ENCODE measurements at places on chromosomes 1 and 21.
A peak's percentile ranks its signal among the peaks of the same experiment; 100 is the strongest.

- DNase-seq, result peak; percentile 11
Observed at GRCh38 chr1:2204415-2205190, 10.0 kb upstream of the FAAP20 start.

DNA sequence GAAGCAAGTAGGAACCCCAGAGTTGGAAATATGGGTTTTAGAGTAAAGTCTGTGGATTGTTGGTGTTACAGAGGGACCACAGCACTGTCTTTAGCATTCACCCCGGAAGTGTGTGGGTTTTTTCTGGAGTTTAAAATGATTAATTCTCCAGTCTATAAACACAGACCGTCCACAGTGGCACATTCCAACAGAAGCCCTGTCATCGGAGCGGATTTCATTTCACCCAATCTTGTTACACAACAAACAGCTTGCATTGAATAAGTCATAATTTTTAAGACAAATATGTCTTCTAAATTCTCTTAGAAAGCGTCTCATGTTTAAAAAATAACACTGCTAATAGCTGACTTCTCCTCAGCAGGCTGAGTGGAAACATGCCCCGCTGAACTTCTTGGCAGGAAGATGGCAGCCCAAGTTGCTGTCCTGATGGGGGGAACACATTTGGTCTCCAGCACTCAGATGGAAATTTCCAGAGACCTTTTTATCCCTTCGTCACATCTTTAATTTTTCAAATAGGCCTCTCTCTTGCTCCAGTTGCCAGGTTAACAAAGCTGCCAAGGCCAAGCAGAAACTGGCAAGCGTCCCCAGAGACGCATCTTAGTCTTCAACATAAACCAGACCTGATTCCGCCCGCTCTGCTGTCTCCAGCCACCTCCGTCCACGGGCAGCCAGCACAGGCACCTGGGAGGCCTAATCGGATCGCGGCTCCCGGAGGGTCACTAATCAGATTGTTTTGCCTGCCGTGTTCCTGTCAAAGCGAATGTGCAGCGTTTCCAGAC lies 28.8 kb upstream of the SLC19A1 start:
- DNase-seq, result no peak

GRCh38 chr1:153540394-153541361 lies at the start of gene S100A5:
Gene S100A5, minus strand, starts transcription at chr1:153540934. Its CDS starts 743 bp downstream, at chr1:153540191.
- peak; percentile 98 for DNase-seq

DNA sequence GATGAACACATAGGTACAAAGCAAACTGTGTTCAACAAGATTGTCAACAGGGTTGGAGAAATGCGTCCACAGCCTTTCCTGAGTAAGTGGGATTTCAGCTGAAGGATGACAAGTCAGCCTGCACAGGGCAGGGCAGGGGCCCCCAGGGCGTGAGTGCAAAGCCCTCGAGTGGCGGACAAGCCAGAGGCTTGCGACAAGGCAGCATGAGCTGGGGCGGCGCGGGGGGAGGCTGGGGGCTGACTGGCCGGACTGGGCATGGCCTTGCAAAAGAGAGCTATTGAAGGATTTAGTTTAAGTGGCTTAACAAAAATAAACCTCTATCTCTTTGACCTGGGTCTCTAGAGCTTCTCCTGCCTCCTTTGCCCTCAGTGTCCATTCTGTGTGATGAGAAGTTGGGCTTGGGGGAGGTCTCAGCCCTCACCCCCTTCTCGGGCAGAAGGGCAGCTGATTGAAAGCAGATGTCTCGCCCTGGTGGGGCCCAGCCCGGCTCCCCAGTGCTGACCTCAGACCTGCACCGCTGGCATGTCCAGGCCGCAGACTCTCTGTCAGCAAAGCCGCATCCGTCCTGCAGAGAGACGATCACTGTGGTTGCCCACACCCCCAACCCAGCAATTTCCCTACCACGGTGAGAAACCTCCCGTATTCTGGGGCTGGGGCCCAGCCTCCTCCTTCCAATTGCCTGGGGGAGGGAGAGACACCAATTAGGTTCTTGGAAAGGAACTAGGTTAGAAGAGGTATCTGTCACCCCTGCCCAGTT lies 24.3 kb upstream of the EPS8L3 start:
- no peak for DNase-seq

DNA sequence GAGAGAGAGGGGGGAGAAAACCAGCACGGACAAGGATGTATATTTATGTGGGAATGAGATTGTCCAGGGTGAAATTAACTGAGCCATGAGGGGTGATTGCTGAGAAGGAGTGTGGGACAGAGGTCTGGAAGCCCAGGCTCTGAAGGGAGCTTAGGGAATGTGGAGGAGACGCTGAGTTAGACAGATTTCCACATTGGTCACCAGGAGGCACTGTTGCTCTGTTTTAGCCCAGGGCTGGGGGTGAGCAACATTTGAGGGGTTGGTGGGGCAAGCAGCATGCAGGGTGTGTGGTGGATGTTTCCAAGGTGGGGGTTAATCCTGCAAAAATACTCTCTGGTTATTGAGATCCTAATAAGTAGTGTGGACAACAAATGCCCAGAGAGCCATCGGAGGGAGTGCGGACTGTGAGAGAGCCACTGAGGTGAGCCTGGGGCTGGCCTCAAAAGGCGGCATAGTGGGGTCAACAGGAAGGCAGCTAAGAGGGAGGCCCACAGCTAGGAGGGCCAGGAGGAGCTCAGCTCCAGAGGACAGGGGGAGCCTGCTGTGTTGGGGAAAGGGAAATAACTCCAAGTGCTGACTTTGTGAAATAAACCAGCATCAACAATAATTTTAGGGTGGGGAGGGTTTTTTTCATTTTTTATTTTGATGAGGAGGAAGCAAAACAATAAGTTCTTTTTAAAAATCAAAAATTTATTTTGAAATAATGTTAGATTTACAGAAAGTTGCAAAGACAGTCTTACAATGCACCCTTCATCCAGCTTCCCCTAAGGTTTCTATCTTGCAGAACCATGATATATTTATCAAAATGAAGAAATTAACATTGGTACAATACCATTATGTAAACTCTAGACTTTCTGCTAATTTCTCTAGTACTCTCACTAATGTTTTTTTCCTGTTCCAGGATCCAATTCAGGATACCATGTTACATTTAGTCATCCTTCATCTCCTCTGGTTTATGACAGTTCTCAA lies 82.8 kb upstream of the CD34 start:
- peak; percentile 3 for DNase-seq

GRCh38 chr1:162357681-162358266 lies 18.9 kb downstream of the SPATA46 start:
- DNase-seq, result peak; percentile 12

DNA sequence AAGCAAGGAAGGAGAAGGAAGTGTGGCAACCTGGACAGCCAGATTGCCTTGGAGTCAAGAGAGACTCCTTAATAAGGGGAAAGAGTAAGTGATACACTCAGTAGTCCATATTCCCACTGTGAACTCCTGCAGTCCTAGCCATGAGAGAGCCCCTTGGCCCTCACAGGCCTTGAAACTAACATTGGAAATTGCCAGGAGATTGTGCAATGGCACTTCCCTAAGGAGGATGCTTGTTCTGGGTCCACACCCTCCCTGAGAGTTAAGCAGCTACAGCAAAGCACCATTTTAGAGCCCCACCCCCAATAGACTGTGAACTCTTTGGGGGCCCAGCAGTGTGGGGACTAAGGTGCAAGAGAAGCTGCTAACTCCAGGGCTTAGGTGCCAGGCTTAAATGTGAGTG lies 367.7 kb upstream of the CAMK1G start:
- DNase-seq, result no peak

GRCh38 chr21:32424191-32424535 lies 11.7 kb downstream of the EVA1C start:
- DNase-seq, result no peak

DNA sequence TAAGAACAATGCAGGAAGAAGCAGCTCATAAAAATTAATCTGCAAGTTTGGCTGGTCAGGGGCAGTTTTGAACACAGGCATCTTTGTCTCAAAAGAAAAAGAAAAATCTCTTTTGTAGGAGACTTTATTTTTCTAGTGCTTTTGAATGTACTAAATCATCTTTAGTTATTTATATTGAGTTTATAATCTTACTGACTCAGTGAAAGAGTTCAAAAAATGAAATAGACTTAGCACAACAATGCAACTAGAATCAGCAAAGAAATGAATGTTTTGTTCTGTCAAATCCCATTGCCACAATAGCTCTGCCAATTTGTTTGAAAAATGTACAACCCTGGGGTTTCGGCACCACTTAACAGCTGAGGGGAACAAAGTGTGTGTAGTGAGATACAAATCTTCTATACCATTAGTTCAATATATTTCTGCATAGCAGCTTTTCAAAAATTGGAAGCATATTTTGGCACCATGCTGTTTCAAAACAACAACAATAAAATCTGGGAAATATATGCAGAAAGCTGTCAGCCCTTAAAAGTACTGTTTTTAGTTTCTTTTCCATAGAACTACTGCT lies 1969.1 kb downstream of the MRPL39 start:
- DNase-seq, result no peak

DNA sequence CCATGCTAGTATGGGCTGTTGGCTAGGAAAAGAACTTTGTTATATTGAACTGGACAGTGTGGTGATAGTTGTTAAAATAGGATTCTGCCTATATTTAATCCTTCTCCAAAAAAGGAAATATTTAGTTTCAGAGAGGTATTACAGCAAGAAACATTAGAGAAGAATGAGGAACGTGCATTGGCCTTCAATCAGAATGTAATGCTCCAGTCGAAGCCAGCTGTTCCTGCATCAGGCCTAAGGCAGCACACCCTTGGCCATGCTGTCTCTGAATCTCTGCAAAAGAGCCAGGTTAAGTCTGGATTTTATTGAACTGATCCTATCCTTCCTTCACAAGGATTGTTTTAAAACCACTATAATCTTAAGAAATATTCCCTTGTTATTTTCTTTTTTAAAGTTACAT lies 35.3 kb upstream of the RALGPS2 start:
- no peak for DNase-seq

- no peak for DNase-seq
Observed at GRCh38 chr1:32329931-32330466, 6.0 kb downstream of the MARCKSL1 start.

DNA sequence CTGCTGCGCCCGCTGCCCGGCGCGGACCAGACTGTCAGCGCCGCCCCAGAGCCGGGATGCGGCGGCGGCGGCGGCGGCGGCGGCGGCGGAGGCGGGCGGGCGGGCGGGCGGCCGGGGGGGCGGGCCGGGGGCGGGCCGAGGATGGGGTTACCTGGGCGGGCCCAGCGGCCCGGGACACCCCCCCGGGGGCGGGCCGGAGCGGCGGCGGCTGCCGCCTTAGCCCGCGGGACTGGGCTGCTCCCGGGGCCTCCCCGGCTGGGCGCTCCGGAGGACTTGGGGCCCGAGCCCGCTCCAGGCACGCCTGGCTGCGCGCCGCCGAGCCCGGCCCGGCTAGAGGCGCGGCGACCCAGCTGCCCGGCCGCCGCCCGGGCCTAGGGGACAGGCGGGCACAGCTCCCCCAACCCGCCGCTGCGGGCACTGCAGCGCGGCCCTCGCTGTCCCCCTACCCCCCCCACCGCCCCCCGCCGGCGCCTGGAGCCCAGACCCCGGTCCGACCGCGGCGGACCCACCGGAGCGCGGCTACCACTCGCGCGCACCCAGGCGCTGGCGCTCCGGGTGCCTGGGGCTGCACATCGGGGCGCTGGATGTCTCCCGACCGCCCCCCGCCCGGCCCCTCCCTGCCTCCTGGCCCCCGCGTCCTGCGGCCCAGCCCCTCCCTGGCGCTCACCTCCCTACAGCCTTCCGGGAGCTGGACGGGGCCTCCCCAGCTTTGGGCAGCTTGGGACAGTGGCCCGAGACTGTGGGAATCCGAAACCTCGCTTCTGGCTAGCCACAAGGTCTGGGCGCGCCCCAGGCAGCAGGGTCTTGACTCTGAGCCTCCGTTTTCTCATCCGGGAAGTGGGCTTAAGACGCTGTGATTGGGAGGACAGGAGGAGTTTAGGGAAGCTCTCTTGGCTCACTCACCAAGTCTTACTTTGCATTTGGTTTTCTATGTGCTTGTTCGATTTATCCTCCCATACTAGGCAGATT lies at the start of gene WNT4:
WNT4 (minus strand) TSS at position 33 of the 969 bp plus-strand sequence. CDS start 175 bp downstream, outside the sequence.
- no peak for DNase-seq

- no peak for DNase-seq
Observed at GRCh38 chr1:89922911-89923310, 72.0 kb upstream of the ZNF326 start.

GRCh38 chr1:9200441-9200840 lies 34.1 kb upstream of the H6PD start:
- no peak for DNase-seq

DNA sequence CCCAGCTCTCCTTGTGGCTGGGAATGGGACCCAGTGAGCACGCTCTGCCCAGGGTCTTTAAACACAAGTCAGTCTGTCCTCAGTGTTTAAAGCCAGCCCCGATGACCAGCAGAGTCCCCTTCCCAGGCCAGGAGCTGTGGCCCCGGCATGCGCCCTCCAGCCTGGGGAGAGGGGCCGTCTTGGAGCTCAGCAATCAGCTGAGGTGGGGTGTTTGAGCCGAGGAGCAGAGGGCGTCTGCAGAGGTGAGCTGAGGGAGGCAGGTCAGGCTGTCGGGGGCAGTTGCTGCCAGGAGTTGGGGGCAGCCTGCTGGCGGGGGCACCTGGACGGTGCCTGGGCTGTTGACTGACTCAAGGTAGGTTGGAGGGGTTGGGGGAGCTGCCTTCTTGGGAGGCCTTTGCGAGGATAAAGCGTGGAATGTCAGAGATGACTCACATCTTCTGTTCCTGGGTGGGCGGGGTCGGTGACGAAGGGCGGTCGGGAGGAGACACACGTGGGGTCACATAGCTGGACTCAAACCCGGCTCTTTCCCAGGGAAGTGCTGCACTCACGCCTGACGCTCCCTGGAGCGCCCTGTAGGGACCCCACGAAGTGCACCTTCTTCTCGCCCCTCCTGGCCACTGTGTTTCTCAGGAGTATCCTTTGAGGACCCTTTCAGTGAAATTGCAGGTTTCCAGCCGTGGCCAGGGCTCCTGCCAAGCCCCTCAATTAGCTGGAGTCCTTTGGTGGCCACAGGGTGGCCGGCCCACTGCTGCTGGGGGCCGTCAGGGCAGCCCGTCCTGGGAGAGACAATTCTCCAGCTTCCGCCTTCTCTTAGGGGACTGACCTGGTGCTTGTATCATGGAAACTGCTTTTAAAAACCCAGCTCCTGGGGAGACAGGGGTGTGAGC lies 86.2 kb downstream of the SIK1 start:
- DNase-seq, result no peak

- DNase-seq, result no peak
Observed at GRCh38 chr21:27371975-27372331, 405.1 kb upstream of the ADAMTS5 start.

DNA sequence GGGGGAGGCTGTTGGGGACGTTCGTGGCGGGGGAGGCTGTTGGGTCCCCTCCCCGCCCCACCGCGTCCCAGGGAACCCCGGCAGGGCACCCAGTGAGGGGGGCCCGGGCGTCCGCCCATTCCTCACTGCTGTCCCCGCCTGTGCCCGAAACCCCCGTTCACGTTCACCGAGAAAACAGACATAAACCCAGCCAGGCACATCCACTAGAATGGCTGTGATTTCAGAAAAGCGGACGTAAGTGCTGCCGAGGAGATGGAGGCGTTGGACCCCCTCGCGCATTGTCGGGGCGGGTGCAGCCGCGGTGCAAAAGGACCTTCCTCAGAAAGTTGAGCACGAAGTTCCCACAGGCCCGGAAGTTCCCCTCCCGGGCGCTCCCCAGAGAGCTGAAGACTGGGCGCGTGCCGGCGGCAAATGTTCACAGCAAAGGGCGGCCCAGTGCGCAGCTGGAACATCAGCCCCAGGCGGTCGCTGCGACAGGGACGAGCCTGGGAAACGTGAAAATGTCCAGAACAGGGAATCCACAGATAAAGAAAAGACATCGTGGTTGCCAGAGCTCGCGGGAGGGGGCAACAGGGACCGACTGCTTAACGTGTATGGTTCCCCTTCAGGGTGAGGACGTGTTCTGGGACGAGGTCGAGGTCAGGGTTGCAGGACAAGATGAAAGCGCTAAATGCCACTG lies 18.5 kb upstream of the SAMD11 start:
- no peak for DNase-seq
